ENCODE measurements at places on chromosomes 11 and 22. TPM values are rescaled to one million over a fixed set of nuclear protein-coding genes. Genes with fewer than 3 reads are reported as not detected.

GRCh38 chr11:28146123-28146751 is 38.0 kb downstream of the METTL15 start:
- H3K27ac ChIP-seq, result no peak overlapping the region
- no peaks in the 10 kb centered on the region for H3K36me3 ChIP-seq
- H3K4me3 ChIP-seq, result no peak overlapping the region
- no peaks in the 10 kb centered on the region for H3K27me3 ChIP-seq

DNA sequence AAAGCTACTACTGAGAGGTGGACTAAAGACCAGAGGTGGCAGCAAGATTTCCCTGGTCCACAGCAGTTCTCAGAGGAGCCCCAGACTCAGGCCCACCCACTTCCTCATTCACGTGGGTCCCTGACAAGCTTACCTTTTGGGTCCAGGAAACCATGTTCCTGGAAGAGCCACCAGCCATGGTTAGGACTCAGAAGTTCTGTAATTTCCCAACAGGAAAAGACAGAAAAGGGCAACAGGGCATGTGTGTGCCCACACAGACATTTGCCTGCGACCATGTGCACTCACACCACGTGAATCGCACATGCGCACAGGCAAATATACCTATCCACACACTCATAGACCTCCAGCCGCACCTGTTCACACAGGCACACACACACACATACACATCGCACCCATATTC is 42.9 kb downstream of the LRRC32 start:
- no peaks in the 10 kb centered on the region for H3K27me3 ChIP-seq
- no peak overlapping the region for H3K4me3 ChIP-seq
- H3K4me1 ChIP-seq, result peaks cover 13% of the 10 kb centered on the region
- H3K27ac ChIP-seq, result no peak overlapping the region

DNA sequence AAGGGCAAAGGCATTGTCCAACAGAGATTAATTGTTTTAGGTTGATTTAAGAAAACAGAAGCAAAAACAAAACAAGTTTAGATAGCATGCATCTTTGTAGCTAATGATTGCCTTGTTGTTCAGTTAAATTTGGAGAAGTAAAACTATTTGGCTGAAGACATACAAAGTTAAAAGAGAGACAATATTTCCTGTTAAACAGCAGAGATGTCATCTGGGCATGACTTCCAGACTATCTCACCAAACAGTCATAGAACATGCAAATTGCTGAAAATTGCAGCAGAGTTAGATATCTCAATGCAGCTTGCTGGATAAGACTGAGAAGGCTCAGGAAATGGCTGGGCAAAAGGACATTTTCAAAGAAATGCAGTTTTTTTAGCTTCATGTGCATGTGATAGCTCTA is 57.5 kb upstream of the PDGFD start:
- H3K36me3 ChIP-seq, result no peaks in the 10 kb centered on the region
- no peaks in the 10 kb centered on the region for H3K27me3 ChIP-seq
- H3K4me3 ChIP-seq, result no peak overlapping the region
- no peak overlapping the region for H3K27ac ChIP-seq
- no peaks in the 10 kb centered on the region for H3K4me1 ChIP-seq

The OR5A1 gene
- not detected for total RNA-seq

The TPBGL gene
- total RNA-seq, result 0.19 TPM
